Activated CD4-positive, alpha-beta T cell treated with anti-CD3 and anti-CD28 coated beads, Interleukin-2, amount 50 U/mL, for 4 hours (primary cell): ENCODE measurements at places on chromosomes 4 and X.

DNA sequence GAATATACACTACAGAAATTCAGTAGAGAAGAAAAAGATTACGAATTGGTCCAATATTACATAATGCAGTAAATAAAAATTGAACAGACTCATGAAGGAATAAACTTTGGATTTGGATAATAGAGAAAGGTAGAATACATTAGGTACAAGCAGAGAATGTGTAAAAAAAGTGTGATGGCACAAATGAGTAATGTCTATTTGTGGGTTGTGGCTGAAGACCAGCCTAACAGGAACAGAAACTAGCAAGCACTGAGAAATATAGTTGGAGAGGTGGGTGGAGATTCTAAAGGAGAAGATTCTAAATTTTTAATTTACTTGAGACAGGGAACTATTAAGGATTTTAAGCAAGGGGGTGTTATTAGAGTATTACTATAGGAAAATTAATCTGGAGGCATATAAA is 15.2 kb upstream of the CLOCK start:
- no peak for DNase-seq

- DNase-seq, result no peak
Observed at GRCh38 chr4:129248621-129249020, 152.7 kb downstream of the C4orf33 start.

DNA sequence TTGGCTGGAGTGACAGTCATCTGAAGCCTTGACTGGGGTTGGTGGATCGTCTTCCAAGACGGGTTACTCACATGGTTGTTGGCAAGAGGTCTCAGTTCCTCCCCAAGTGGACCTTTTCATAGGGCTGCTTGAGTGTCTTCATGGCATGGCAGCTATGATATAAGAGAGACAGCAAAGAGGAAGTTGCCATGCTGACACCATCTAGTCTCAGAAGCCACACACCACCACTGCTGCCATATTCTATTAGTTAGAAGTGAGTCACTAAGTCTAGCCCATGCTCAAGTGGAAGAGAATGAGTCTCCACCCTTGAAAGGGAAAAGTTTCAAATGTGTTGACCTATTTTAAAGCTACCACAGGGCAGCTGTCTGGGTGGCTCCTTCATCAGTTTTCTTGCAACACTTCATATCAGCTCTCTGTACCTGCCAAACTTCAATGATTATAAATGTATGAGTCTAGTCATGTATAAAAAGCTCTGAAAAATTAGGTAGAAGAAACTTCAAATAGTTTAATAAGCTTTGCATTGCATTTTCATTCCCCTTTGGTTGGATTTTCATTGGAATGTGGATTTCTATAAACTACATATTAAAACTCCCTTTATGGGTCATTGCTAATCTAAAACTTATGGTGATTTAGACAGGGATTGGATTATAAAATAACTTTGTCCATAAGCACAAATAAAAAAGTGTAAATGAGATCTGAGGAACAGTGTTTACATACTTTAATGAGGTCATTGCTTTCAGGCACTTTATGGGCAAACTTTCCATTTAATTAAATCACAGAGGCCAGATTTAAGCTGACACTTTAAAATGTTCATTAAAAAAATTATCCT is 68.0 kb upstream of the ATXN3L start:
- no peak for DNase-seq

GRCh38 chr4:73729534-73730165 is 10.7 kb upstream of the CXCL8 start:
- DNase-seq, result no peak

GRCh38 chr4:4981427-4981826 is 37.8 kb downstream of the CYTL1 start:
- DNase-seq, result no peak

DNA sequence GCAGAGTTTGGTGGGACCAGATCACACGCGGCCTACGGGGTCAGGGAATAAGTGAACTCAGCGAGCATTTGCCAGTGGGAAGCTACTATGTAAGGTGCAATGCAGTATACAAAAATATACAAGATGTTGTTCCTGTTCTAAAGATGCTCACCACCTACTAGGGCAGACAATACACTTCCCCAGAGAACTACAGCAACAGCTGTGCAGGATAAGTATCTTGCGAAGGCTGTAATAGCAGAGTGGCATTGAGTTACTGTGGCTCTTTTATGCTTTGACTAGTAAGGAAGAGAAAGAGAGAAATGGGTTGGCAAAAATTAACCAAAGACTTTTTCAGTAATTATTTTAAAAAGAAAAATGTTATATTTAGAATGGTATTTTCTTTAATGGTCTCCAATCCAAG is 61.2 kb downstream of the CDS1 start:
- no peak for DNase-seq

DNA sequence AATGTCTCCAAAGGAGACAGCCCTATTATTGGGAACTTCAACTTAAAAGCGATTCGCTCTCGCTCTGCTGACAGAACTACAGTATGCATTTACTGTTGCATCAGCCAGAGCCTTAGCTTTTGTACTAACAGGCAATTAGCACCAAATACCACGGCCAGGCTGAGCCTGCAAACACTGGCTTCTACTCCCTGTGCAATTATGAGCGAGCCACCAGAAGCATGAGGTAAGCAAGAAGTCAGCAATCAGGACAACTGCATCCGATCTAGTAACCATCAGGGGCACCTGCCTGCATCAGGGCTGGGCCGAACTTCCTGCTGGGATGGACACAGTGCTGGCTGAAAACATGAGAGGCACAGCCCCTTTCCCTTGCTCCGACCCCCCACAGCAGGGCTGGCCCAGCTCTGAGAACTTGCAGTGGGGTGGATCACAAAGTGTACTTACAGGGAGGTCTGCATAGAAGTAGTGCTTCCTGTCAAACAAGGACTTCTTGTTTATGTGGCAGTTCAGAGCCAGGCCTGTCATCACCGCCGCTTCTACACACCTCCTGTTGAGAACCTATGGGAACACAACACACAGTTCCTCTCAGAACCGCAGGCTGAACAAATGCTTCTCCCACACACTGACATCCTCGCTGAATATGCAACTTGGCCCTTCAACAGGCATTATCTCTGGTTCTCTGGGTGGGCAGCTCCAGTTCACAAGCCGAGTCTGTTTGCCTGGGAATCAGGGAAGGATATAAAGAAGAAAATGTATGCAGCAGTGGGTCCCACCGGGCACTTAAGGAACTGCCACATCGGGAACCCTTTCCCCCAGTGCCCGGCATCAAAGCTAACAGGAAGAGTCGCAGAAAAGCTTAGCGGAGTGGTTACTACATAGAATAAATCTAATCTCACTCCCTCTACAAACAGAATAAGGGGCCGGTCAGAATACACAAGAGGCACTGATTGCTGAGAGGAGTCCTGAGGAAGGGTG is 41.5 kb downstream of the GATB start:
- no peak for DNase-seq

GRCh38 chr4:47359891-47360290 is 103.6 kb downstream of the COMMD8 start:
- no peak for DNase-seq

- no peak for DNase-seq
Observed at GRCh38 chrX:7158468-7158990, 10.6 kb upstream of the PUDP start.

DNA sequence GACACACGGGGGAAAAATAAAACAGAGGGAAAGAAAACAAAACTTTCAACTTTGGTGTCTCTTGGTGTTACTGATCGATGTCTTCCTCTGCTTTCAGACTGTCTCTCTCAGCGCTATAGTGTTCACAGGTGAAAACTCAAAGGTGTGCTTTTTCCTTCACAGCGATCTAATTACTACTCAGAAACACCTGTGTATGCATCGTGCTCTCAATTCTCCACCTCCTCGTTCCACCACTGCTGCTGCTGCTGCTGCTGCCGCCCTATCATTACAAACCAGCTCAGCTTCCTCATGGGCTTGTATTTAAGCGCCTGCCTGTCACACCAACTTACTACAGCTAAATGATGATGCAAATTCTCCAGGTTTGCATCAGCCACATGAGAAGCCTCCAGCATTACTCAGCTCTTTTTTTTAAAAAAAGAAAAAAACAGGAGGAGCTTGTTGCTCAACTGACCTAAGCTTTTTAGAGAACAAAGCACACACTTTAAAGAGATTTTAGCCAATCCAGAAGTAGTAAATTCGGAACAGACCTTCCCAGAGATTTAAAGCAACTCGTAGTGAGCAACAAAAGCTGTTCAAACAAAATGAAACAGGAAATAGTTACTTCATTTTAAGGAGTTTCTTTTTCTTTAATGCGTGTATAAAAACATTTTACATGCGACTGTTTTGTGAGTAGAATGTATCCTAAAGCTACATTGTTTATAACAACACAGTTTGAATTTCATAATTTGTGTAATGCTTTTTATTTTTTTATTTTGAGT is at the start of gene SLC7A11:
TSS of gene SLC7A11 (minus strand) at position 274 of the 758 bp plus-strand sequence. CDS start 280 bp downstream, outside the sequence.
- peak; percentile 1 for DNase-seq

GRCh38 chr4:41656572-41657520 is 91.7 kb downstream of the PHOX2B start:
- no peak for DNase-seq

DNA sequence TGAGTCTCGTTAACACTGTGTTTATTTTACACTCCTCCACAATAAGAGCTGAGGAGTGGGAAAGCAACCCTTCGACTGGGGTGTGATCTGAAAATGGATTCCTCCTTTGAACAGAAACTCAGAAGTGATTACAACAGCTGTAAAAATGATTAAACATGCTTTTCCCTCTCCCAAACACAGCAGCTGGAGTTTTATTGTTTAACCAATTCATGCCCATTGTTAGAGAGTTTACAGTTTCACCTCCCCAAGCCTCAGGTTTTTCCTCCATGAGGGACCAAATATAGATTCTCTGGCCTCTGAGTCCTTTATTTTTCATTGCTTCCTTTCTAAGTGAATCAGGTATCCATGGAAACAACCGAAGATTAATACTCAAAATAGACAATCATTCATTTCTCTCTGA is 263.0 kb upstream of the TAPT1 start:
- no peak for DNase-seq

- no peak for DNase-seq
Observed at GRCh38 chr4:81930506-81931238, 443.1 kb downstream of the HNRNPD start.

- no peak for DNase-seq
Observed at GRCh38 chr4:151389311-151389710, 19.7 kb upstream of the FHIP1A start.

DNA sequence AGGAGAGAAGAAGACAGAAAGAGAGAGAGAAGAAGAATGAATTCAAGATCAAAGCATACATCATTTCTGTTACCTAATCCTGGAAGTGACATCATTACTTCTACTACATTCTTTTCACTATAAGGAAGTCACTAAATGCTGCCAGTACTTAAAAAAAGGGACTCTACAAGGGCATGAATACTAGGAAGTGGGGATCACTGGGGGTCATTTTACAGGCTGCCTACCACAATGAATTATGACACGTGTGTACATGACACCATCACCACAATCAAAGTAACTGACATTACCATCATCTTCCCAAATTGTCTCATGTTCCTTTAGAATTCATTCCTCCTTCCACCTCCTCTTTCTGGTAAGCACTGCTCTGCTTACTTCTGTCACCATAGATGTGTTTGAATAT is 227.0 kb downstream of the CPE start:
- no peak for DNase-seq

- no peak for DNase-seq
Observed at GRCh38 chr4:116343809-116344208, 741.6 kb downstream of the TRAM1L1 start.

- no peak for DNase-seq
Observed at GRCh38 chrX:47625365-47625764, 4.4 kb downstream of the CFP start.

DNA sequence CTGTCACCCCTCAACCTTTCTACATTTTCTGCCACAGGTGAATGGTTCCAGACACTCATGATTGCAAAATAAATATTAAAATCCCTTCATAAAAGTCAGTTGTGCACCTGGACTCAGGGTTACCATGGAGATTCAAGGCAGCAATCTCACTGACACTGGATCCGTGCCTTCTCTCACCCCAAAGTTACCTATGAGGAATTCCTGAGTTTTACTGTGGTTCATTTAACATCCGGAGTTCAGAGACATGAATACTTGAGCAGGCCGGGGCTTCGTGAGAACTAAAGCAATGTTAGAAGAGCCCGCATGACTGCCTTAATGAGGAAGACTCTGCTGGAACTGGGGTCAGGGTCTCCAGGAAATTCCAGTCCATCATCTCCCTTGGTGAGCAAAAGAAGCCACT is 12.5 kb upstream of the CLNK start:
- no peak for DNase-seq

DNA sequence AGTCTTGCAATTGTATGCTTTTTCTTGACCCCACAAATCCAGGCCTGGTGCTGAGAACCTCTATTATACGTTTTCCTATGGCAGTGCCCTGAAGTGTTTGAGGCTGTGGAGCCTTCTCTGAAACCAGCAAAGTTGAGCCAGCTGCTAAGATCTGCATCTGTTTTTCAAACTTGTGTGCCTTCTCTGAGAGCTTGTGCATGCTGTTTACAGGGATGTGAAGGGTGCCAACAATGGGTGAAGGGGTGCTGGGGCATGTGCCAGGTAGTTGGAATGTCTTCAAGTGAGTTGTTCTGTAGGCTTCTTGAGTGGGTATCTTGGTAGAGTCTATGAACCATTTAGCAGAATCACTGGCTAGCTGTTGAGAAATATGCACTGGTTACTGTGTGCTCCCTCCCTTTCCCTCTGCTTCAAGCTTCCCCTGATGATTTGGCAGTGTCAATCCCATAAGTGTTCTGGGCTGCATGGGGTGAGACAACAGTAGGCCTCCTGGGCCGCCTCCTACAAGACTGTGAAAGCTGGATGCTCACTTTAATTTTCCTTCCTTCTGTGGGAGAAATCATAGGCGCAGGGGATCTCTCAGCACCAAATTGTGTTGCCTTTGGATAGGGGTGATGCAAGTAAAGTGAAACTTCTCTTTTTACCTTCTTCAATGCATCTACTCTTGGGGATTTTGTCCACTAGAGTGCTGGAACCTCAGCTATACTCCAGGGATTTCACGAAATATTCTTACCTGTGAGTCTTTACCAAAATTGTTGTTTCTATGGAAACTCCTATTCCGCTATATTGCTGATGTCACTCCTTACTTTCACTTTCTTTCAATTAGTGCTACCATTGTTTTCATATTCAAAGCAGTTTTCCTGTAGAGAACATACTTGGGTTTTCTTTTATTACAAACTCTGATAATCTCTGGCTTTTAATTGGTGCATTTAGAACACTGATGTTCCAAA is 30.0 kb downstream of the ITM2A start:
- DNase-seq, result no peak

DNA sequence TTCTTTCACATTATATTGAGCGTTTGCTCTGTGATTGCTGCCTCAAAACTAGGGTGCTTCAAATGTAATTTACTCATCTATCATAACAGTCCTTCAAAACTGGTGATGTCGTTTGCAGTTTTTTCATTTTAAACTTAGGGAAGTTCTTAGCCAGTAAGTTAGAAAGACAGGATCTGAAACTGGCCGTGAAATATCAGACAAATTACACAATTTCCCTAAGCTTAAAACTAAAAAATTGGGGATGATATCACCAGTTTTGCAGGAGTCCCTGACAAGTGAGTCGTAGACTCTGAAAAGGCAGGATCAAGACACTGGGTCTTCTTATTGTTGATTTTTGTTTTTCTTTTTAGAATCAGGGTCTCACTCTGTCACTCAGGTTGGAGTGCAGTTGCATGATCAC is 44.8 kb downstream of the MOB1B start:
- DNase-seq, result no peak
